ENCODE measurements at places on chromosomes 6 and 20.
A peak's percentile ranks its signal among the peaks of the same experiment; 100 is the strongest.

- no peak for DNase-seq
Measured at GRCh38 chr20:50188879-50189680, 1.6 kb upstream of the CEBPB start.

GRCh38 chr6:128371136-128371535, 149.3 kb downstream of the PTPRK start:
- no peak for DNase-seq

DNA sequence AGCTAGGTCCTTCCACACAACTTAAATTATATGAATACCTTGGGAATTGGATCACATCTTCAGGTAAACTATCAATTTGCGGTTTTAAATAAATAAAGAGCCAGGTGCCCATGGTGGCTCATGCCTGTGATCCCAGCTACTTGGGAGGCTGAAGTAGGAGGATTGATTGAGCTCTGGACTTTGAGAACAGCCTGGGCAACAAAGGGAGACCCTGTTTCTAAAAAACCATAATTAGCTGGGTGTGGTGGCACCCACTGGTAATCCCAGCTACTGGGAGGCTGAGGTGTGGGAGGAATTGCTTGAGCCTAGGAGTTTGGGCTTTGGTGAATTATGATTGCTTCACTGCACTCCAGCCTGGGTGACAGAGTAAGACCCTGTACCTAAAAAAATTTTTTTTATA, 3.4 kb downstream of the GMNN start:
- no peak for DNase-seq

GRCh38 chr6:28683945-28684538, 158.4 kb downstream of the GPX5 start:
- peak; percentile 4 for DNase-seq

DNA sequence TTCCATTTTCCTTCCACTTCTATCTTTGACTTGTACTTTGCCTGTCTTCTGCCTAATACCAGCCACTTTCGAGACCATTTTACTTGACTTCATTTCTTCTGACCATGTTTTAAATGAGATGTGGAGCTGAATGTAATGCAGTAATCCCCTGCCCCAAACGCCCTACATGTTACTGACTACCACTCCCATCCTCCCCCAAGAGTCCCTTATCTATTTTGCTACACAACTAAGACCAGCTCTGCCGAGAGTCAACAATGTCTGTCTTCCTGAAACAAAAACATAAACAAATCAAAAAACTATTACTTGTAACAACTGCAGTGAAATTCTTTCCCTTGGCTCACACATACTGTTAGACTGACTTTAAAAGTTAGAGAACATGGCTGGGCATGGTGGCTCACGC, 27.1 kb upstream of the KIAA1586 start:
- no peak for DNase-seq

DNA sequence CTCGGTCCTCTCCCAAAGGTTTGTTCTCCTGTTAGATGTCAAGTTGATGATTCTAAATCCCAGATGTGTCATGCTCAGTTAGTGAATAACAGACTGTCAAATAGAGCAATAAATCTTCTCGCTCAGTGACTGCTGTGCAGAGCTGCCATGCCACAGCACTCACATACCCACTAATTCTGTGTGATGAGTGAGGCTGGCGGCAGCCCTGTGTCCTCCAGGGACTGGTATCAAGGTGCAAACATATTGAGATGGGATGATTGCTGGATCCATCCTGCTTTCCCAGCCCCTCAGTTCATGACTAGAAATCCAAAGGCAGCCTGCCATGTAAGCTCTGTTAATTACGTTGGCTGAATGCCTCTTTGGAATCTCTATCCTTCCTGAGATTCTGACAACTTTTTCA, 103.9 kb downstream of the OLIG3 start:
- no peak for DNase-seq

- no peak for DNase-seq
Measured at GRCh38 chr20:19256085-19256484, 43.6 kb downstream of the SLC24A3 start.

GRCh38 chr20:34771680-34772081, 53.8 kb downstream of the NCOA6 start:
- no peak for DNase-seq

DNA sequence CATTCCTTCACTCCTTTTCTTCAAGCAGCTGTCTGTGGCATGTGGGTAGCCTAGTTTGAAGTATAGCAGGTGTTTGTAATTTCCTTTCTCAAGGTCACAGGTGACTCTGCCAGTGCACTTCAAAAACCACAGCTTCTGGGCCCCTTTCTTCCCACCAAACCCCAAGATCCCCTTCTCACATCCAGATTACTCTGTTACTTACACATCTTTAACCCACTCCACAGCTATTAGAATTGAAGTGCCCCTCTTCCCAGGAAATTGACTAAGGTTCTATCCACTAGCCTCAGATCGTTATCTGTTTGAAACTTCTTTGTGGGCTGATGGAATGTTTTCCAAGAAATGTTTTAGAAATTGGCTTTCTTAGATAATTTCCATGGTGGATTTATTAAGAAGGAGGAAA, 150.8 kb downstream of the AHI1 start:
- DNase-seq, result no peak

DNA sequence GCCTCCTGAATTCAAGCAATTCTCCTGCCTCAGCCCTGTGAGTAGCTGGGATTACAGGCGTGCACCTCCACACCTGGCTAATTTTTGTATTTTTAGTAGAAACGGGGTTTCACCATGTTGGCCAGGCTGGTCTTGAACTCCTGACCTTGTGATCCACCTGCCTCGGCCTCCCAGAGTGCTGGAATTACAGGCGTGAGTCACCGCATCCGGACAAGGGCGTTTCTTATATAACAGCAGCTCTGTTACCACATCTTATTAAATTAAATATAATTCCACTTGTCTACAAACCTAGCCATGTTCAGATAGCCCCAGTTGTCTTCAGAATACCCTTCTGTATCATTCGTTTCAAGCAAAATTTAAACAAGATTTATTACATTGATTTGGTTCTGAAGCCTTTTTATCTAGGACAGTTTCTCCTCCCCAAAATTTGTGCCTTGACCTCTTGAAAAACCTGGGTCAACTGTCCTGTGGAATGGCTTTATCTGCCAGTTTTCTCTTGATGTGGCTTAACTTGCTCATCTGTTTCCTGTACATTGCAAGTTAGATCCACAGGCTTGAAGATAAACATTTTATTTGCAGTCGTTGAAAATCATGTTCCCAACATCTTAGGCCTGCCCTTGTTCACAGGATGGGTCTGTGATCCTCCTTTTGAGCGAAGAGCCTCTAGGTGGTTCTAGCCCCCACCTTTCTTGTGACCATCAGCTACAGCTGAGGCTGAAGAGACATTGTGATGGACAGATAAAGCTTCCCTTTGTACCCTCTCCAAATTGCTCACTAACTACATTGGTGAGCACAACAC, 132.2 kb downstream of the ARID1B start:
- DNase-seq, result no peak

GRCh38 chr20:24147961-24148360, 159.4 kb upstream of the GGTLC1 start:
- no peak for DNase-seq

- DNase-seq, result no peak
Measured at GRCh38 chr6:134458857-134459657, 141.1 kb upstream of the SGK1 start.

DNA sequence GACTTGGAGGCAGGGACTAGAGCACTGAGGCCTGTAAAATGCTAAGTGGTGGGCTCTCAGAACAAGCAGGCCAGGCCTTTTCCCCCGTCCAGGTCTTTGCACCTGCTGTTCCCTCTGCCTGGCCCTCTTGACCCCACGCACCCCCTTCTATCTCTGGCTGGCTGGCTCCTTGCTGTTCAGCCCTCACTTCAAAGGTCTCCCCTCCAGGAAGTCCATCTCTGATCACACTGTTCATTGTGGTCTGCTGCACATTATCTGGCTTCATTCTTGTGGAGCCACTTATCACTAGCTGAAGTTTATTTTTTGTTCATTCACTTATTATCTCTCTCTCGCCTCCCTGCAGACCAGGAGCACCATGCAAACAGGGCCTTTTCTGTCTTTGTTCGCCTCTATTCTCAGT, 24.5 kb downstream of the SLC13A3 start:
- no peak for DNase-seq

DNA sequence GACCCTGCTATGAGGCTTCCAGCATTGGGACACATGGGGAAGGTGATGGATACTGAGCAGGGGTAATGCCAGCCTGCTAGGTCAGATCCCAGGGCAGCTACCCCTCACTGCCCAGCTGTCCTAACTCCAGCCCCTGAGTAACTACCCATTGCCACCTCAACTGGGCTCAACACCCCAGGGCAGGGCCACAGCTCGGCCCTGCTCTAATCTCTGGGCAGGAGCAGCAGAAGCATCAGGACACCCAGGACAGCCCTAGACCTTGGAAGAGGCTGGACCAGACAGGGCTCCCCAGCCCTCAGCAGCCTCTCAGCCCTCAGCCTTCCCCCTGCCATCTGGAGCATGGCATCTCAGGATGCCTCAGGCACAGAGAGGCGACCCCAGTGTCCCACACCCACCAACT, 67.4 kb upstream of the TOP1 start:
- no peak for DNase-seq

DNA sequence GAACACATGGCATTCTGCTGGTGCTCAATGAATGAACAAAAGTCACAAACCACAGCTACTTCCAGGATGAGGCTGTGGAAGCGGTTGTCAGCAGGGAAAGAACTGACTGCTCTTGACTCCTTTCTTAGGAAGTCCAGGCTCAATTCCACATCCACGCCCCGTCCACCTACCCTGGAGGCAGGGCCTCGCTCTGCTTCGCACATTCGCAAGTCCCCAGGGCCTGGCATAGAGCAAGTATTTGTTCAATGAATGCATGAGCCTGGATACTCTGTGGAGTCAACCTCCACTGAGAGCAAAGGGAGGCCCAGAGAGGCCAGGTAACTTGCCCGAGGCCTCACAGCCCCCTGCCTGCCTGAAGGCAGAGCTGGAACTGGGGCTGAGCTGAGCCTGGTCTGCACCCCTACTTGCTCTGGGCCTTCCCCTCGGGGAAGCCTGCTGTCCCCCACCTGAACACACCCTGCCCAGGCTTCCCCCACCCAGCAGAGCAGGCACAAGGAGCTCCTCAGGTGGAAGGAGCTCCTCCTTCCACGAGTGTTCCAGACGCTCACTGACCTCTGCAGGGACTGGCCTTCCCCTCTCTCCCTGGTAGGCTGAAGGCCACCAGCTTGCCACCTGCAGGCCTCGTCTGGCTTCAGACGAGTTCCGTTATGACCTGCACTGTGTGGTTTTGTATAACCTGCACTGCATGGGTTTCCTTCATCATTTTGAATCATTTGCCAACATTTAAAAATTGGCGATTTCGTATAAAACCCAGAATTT, 119.3 kb upstream of the PTPN1 start:
- no peak for DNase-seq

GRCh38 chr6:6969761-6970223, 138.0 kb upstream of the RREB1 start:
- DNase-seq, result no peak

DNA sequence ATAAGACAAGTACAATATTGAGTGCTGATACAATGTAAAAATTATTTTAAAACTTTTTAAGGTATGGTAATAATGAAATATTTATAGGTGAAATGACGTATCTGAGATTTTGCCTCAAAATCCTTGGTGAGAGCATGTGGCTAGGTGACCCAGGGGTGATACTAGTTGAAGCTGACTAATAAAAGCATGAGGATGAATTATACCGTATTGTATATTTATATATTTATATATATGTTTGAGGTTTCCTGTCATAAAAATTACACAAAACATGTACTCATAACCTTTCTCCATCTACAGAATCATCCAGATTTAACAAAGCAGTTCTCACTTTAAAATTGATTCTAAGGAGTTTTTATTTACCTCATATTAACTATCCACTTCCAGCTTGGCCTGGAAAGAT, 358.1 kb downstream of the CDKAL1 start:
- no peak for DNase-seq

DNA sequence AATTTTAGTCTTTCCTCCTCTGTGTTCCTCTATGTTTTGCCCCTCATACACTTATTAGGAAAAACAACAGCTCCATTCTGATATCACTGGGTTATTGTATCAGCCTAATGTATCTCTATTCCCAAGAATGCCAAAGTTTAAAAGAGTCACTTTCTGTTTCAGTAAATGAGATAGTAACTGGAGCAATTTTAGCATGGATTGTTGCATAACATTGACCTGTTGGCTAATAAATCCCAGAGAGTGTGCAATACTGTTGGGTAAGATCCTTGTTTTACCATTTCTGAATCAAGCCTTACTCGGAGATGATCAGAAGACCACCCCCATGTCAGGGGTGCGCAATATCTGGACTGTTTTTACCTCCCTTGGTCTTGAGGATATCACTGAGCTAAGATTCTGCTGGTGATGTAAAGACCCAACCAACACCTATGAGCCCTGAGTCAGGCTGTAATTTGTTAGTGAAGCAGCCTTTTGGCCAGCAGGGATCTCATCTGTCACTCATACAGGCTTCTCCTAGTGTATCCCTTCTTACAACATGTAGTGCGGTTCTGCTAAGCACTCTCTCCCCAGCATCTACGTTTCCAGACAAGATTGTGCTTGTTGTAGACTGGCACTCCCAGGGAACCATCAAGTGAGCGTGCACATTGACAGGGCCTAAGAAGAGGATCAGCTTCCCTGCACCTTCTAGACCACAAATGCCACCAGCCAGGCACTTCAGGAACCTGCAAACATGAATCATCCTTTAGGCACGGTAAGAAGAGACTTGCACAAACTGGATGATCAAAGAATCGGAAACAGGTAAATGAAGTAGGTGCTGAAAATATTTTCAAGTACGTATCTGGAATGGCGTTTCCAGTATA, 11.5 kb upstream of the IPCEF1 start:
- DNase-seq, result no peak

GRCh38 chr6:1860756-1861348, 251.1 kb downstream of the FOXC1 start:
- no peak for DNase-seq

DNA sequence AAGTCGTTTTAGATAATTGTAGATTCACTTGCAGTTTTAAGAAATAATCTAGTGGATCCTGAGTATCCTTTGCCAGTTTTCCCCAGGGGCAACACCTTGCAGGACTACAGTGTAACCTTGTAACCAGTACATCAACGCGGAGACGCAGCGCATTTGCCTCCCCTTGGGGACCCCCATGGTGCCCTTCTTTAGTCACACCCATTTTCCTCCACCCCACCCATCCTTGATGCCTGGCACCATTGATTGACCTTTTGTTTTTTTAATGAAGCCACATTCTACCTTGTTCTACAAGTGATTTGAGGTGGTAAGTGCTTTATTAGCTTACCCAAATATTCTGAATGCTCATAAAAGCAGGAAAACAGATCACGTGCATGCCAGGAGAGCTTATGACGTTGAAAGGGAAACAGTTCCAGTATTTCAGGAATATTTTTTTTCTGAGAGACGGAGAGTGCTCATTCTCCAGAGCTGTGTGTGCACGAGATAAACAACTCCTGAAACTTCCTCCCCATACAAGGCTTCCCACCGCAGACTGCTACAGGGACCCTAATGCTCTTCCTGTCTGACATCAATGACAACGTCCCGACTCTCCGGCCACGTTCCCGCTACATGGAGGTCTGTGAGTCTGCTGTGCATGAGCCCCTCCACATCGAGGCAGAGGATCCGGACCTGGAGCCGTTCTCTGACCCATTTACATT, 35.7 kb downstream of the CDH26 start:
- DNase-seq, result peak; percentile 48
